GM13976 (cell line): ENCODE measurements at places on chromosomes 1 and 21.

GRCh38 chr1:219322766-219323165, 149.1 kb downstream of the LYPLAL1 start:
- no peak for DNase-seq

DNA sequence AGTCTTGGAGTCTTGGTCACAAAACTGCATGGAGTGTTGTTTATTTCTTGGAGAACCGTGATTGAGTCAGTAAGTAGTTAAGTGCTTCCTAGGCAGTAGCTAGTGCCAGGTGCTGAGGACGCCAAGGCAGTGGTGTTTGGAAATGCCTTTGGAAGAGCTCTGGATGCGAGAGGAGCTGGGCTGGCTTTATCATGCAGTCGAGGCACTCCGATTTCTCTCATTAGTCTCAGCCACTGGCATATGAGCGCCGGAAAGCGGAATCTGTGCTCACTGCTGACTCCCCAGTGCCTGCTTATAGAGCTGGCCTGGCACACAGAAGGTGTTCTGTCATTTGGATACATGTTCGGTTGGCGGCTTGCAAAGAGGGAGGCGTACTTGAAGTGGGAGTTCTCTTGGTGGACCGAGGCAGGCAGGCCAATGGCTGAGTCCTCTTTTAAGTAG, 3.6 kb downstream of the TENT5C start:
- DNase-seq, result no peak

DNA sequence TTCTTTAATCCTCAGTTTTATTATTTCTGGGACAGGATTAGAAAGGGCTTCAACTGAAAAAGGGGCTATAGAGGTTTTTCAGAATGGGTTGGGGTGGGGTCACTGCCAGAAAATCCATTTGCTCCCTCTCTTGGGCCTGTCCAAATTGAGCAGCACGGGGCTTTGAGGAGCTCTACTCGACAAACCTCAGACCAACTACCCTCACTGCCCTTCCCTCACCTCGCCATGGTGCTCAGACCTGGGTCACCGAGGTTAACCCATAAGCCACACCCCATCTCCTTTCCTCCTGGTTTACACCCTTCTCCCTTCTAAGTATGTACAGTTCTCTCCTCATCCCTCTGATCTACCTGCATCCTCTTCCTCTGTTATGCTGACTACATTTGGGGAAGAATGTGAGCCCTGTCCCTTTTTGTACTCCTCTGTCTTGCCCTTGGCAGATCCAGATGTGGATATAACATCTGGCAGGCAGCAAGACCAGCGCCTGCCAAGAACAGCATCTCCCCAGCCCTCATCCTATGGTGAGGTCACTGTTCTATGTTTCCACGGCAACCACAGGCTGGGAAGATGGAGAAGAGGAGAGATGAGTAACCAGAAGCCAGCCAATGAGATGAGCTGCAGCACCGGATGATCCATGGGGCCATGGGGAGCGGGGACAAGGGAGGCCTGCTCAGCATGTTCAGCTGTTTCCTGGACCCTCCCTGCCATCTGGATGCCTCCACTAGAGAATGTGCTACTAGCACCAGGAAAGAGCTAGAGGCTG, 3.7 kb upstream of the FABP3 start:
- no peak for DNase-seq

DNA sequence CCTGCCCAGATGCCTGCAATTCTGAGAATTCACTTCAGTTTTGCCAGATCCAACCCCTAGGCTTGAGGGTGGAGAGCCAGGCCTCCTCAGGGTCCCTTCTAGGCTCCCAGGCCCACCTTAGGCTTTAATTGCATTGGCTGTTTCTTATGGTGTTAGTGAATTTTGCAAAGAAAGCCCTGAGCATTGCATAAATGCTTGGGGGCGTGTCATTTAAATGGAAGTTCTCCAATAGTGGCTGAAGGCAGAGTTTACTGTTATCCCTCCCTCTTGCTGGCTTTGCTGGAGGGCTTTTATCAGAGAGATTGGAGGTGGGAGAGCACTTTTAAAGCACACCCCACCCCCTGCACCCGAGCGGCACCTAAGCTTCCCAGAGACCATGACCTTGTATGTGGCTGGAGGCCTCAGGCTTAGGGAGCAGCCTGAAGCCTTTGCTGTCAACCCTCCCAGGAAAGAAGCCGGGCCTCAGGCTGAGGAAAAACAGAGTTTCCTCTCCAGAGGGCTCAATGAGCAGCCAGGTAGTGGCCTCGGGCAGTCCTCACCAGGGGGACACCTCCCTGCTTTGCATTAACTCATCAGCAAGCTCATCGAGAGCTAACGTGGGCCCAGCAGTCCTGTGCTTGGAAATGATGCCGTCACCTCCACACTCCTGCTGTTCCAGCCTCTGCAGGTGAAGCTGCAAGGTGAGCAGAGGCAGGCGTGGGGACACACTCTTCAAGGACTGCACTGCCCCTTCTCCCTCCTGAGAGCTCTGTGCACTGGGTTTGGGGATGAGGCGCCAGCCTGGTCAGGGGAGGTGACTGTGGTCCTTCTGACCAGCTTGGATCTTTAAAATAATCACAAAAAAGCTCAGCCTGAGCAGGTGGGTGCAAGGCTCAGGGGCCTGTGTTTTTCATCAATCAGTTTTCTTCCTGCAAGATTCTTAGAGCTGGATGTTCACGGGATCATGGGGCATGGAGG, 58.0 kb downstream of the STUM start:
- no peak for DNase-seq

DNA sequence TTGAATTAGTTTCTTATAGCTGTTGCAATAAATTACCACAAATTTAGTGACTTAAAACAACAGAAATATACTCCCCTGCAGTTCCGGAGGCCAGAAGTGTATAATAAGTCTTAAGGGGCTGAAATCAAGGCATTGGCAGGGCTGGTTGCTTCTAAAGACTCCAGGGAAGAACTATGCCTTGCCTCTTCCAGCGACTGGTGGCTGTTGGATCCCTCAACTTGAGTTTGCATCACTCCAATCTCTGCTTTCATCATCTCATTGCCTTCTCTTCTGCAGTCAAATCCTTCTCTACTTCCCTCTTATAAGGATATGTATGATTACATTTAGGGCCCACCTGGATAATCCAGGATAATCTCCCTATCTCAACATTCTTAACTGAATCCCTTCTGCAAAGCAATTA, 19.1 kb upstream of the MED18 start:
- no peak for DNase-seq

GRCh38 chr1:62621907-62622306, 24.6 kb downstream of the ANGPTL3 start:
- peak; percentile 67 for DNase-seq

GRCh38 chr1:96962751-96963211, 241.2 kb downstream of the PTBP2 start:
- DNase-seq, result no peak

GRCh38 chr1:245791410-245792312, 636.9 kb downstream of the KIF26B start:
- no peak for DNase-seq

DNA sequence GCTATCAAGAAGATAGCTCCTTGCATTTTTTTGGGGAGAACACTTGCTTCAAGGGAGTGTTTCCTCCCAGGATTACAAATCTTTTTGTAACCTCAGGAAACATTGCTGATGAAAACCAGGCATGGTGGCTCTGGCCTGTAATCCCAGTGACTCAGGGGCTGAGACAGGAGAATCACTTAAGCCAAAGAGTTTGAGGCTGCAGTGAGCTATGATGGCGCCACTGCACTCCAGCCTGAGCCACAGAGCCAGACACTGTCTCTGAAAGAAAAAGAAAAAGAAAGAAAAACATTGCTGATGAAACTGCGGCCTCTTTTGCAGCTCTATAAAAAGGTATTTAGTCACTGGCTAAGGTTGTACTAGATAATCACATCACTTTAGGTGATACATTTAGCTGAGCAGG, 7.3 kb downstream of the RNU1-2 start:
- DNase-seq, result no peak

- DNase-seq, result no peak
Observed at GRCh38 chr1:14897997-14898645, 255.4 kb upstream of the TMEM51 start.

DNA sequence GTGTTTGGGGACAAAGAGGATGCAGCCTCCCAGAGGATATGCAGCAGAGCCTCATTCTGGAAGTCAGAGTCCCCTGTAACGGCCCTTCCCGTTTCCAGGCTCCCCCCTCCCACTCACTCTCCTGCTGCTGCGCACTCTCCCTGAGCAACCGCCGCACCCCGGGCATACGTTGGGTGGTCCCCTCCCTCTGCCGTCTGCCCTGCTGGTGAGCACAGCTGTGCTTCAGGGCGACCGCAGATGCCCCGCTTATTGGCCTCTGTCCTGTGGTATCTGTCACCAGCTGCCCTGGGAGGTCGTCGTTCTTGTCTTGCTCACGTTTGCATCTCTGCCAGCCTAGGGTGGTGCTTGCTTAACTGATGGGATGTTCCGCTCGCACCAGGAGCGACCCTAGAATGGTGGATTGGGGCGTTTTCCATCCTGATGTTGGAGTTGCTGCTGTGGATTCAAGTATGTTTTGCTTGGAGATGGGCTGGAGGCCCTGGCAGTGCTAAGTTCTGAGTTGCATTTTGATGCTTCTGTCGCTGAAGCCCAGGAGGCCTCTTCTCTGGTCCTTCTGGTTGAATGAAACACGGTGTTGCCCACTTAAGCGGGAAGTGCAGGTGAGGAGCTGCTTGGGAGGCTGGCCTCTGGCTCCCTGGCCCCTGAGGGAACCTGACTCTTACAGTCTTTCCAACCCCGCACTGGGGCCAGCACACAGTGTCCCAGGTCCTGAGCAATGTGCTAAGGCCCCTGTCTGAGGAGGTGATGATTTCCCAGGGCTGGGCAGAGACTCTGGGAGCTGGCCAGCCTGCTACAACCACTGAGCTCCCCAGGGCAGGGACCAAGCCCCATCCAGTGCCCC, 3.2 kb downstream of the TMEM201 start:
- DNase-seq, result no peak

- DNase-seq, result no peak
Observed at GRCh38 chr1:246437961-246438360, 69.1 kb downstream of the SMYD3 start.

GRCh38 chr21:42676808-42677207, 23.4 kb downstream of the PDE9A start:
- DNase-seq, result no peak

GRCh38 chr1:232477728-232478127, 152.2 kb downstream of the SIPA1L2 start:
- no peak for DNase-seq

DNA sequence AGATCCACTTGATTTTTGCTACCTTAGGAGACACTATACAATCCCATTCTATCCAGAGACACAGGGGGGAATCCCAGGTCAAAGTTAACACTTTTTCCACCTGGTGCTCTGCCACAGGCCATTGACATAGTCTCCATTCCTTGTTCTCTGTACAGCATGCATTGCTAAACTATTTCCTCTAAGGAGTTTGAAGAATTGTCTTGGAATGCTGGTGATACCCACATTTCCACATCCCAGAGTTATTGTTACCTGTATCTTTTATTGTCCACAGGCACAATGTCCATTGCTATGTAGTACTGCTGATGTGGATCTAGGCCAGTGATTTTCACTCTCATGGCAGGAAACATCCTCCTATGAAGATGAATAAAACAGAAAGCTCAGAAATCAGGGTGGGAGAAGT, 61.9 kb downstream of the TBX15 start:
- no peak for DNase-seq

- no peak for DNase-seq
Observed at GRCh38 chr1:229689273-229689672, 63.2 kb downstream of the URB2 start.

DNA sequence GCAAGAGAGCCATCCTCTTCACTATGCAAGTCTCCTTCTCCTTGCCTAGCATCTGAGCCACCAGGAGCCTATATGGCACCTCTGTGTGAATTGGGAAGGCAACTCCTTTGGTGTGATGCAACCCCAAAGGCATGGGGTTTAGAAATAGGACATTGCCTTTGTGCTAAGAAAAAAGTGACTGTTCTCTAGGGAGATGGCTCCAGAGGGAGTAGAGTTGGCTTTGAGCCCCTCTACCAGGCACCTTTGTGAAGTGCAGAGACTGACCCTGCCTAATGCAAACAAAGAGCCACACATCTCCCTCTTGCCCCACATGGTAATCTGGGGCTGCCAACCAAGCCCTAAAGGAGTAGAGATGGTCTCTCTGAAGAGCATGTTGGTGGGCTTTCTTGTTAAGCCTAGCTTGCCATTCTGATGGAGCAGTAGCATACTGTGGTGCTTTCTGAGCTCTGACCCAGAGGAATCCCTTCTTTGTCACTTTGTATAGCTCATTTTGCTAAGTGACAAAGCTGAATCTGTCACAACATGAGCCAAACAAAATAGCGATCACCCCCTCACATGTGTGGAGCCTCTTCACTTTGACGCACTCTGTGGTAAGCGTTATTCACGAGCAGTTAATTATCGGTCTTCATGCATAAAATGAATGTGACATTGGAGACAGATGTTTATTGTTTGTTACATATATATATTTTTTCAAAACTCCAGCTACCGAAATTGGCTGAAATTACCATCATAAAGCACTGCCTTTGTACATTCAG, 74.4 kb downstream of the RWDD3 start:
- no peak for DNase-seq

GRCh38 chr1:43239484-43239883, 30.3 kb upstream of the TMEM125 start:
- DNase-seq, result peak; percentile 85

GRCh38 chr21:20822666-20823065, 175.5 kb upstream of the NCAM2 start:
- DNase-seq, result no peak

GRCh38 chr1:7786795-7787194, 2.7 kb downstream of the PER3 start:
- no peak for DNase-seq

DNA sequence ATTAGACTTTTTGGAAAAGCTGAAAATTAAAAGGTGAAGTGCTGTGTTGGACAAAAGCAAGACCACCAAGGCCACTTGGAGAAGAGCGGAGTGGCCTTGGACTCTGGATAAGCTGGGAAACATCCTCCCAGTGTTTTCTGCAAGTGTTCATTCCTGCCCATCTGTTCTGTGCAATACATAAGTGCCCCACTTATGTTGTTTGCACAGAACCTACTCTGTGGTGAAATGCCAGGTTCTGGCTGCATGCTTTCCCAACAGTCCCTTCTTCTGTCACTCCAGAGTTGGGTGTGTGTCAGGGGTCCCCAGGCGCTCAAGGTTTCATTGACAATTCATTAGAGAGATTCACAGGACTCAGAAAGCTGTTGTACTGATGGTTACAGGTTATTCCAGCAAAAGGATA, 30.3 kb downstream of the NHLH2 start:
- DNase-seq, result no peak

DNA sequence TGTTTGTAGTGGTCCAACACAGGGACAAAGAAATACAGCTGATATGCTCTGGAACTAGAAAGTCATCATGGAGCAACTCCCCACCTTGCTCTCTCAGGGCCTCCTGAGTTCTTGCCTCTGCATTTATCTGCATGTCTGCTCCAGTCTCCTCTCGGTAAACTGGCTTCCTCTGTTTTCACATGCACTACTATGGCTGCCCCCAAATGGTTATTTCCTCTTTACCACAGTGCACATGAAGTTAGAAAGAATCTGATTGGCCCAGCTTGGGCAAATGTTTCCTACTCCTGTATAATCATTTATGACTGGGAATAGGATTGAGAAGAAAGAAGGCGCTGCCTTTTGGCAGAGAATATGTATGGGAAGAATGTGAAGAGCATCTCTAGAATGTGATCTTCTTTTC, 16.5 kb upstream of the PSMB2 start:
- no peak for DNase-seq
